NCI-H2171 (cell line): ENCODE measurements at places on chromosomes 5 and 9.

GRCh38 chr5:35626553-35626952, 8.9 kb downstream of the SPEF2 start:
- no peak for DNase-seq

- DNase-seq: no peak
These were observed 97.4 kb upstream of the FGF10 start for GRCh38 chr5:44486591-44486990.

DNA sequence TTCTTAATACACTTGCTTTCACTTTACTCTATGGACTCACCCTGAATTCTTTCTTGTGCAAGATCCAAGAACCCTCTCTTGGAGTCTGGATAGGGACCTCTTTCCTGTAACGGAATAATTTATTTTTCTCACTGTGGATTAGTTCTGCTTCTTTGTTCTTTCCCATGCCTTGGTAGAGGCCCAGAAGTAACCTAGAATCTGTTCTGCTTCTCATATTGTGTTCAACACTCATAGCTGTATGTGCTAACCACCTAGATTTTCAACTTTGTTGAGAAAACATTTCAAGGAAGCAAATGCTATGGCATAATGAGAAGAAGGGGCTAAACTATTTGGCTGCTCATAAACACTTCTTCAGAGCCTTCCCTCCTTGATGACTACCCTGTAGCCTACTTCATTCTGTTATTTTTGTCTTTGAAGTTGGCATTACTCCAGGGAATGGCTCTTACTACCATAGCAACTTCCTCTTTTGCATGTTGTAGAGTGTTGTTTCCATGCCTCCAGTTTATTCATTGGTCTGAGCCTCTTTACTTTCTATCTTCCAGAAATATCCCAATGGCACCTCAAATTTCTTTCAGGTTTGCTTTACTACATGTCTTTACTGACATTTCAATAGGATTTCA, 74.3 kb downstream of the KIAA0825 start:
- no peak for DNase-seq

DNA sequence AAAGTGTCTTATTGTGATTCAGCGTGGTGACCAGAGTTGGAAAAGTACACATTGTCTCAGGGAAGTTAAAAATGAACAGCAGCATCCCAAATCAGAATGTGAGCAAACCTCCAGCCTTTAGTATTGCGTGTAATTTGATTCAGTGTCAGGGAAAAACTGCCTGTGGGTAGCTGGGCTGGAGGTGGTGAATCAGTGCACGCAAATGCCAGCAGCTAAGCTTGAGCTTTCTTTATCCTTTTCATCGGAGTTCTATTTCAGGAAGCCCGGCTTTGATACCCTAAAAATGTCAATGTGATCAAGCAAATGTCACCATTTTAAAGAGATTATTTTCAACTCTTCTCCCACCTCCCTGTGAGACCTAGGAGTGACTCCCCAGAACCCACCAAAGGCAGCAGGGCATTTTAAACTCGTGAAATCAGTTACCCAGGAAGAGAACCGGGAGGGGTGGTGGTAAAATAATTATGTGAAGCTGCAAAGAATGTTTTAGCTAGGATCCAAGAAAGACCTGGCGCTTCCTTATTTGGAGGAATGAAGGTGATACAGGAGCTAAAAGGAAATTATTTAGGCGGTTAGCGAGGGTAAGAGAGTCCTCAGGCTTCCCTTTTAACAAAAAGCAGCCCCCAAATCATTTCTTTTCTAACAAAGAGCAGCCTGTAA, 25.7 kb upstream of the C5orf47 start:
- no peak for DNase-seq

- DNase-seq: no peak
These were observed 206.1 kb upstream of the IRX1 start for GRCh38 chr5:3389471-3390026.
